Fibroblast of skin of right quadriceps (primary cell): ENCODE measurements at places on chromosomes 7 and 10.

DNA sequence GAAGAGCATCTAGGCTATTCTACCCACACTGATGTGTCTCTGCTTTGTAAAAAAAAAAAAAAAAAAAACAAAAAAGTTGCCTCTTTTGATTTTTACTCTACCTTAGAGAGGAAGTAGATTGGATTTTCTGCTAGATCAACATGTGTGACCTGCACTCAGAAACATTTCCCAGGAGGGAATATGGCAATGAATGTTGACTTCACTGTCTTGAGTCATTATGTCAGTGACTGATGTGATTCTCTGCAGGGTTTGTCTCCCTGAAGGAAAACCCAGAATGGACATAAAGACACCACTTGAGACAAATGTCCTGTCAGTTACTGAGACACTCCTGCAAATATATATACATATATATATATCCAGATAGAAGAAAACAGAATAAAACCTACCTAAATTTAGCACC lies 370.3 kb downstream of the BMPER start:
- DNase-seq, result no peak

DNA sequence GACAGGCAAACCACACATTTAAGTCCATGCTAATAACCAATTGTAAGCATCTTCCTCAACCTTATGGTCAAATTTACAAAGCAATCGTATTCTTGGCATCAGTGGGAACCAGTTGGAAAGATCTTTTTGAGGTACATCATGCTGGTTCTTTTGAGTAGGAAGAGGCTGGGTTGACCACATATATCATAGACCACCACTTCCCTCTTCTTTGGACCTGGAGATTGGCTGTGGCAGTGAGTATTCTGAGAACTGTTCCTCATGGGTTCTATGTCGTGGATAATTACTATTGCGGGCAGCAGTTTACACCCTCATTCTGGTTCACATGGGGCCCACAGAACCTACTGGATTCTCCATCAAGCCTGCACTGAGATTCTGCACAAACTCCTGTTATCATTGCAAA lies 35.5 kb upstream of the C1GALT1 start:
- DNase-seq, result no peak

- DNase-seq, result no peak
Measured at GRCh38 chr10:13858709-13859108, 271.9 kb downstream of the PRPF18 start.

DNA sequence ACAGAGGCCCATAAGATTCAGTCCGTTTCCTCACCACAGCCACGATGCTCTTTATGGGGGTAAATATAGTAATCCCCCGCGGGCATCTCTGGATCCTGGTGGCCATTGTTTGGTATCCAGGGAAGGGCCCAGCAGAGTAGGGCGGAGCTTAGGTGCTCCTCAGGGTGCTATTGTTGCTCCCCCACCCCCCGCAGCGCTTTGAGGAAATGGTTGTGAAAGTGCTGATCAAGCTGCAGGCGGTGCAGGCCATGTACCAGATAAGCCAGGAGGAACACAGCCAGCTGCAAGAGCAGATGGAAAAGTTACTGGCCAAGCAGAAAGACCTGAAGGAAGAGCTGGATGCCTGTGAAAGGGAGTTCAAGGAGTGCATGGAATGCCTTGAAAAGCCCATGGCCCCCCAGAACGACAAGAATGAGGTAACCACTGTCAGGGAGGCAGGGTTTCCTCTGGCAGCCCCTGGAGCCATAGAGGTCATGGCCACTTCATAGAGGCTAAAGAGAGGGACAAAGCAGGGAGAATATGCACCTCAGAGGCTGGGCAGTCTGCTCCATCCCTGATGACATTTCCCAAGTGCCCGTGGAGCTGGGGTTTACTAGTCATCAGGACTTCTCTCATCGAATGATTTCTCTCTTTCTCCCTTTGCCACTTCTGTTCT lies 17.6 kb upstream of the FLNC start:
- no peak for DNase-seq

DNA sequence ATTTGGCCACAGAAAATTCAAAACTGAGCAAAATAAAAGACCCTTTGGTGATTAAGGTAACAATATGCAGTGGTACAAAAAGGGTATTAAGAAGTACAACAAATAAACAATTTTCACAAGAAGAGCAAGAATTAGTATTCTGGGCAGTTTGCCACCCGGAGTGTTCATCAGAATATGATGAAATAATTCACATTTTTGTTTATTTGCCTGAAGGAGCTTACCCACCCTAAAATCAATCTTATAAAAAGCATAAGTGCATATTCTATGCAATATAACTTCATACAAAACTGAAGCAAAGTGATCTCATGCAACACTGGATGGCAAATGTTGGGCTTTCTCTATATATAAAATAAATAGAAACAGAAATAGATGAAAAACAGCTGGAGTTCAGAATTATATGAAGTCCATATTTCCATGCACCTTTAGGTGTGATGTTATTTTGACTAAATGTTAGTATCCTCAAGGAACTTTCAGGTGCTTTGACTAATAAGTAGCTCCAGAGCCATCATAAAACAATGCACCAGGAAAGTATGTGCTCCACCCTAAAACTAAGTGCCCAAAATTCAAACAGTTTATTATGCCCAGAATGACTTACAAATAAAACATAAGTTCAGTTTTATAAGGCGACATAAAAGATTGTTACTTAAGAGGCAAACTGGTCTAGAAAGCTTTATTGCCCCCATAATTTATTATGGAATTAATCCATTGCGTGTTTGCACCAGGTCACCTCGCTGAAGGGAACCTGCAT lies 474.3 kb downstream of the SEMA3D start:
- peak; percentile 33 for DNase-seq

DNA sequence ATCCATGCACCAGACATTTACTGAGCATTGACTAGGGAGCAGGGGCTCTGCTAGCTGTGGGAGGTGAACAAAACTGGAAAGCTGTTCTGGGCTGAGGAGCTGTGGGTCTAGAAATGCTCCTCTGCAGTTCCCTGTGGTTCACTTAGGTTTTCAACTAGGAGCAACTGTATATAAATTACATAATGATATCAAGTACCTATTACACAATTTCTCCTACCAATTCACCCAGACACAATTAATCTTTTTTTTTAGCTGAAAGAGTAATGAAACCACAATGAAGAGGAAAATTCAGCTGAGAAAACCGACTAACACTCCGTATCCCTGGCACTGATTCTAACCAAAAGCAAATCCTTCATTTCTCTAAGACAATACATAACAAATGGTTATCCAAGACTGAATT lies 39.4 kb downstream of the COL28A1 start:
- DNase-seq, result peak; percentile 52

DNA sequence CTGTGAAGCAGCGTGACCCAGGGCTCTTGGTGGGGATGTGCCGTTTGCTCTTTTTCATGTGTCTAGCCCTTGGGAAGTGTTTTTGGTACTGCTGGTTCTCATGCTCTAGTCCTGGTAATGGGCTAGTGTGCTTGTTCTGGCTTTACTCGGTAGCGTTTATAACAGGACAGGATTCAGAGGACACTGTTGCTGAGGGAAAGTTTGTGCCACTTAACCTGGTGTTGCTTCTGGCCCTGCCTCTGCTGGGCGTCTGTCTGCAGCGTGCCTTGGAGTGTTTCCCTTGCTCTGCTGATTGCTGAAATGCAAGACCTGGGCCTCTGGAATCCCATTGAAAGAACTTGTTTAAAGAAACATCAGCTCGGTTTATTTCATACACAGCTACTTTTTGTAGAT lies 35.0 kb downstream of the INPP5A start:
- DNase-seq, result peak; percentile 22

DNA sequence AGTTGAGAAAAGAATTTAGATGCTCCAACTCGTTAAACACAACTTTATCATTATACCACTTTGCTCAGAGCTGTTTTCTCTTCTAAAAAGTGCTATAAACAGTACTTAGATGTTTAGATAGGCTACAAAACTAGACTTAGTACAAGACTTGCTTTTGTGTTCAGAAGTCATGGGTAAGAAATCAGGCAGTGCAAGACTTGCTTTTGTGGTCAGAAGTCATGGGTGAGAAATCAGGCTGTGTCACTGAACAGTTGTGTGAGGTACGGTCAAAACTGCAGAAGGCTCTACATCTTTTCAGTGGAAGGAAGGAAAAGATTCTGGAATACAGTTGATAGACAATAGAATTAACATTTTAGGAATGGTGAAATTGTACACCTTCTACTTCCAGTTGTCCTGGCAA lies 239.7 kb downstream of the DNAJB9 start:
- DNase-seq, result no peak

- peak; percentile 14 for DNase-seq
Measured at GRCh38 chr7:17910377-17910776, 29.9 kb downstream of the SNX13 start.

GRCh38 chr10:103533827-103534226 lies 40.3 kb downstream of the NEURL1 start:
- no peak for DNase-seq

DNA sequence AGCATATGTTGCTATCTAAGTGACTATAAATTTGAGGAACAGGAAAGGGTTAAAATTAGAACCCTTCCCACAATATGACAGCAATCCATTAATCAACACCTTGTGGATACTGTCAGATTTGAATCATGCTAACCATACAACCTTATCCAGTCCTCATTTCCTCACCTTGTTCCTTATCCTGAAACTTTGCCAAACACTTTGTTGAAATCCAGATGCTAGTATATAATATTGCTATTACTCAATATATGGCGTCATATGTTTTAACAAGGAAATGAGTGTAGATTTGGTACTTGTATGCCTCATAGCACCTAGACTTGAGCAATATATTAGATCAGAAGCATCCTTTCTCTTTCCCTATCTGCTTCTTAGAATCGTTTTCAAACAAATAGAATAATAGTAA lies 66.3 kb upstream of the SLC25A13 start:
- DNase-seq, result peak; percentile 71
